ENCODE measurements at places on chromosomes 12 and 14.

DNA sequence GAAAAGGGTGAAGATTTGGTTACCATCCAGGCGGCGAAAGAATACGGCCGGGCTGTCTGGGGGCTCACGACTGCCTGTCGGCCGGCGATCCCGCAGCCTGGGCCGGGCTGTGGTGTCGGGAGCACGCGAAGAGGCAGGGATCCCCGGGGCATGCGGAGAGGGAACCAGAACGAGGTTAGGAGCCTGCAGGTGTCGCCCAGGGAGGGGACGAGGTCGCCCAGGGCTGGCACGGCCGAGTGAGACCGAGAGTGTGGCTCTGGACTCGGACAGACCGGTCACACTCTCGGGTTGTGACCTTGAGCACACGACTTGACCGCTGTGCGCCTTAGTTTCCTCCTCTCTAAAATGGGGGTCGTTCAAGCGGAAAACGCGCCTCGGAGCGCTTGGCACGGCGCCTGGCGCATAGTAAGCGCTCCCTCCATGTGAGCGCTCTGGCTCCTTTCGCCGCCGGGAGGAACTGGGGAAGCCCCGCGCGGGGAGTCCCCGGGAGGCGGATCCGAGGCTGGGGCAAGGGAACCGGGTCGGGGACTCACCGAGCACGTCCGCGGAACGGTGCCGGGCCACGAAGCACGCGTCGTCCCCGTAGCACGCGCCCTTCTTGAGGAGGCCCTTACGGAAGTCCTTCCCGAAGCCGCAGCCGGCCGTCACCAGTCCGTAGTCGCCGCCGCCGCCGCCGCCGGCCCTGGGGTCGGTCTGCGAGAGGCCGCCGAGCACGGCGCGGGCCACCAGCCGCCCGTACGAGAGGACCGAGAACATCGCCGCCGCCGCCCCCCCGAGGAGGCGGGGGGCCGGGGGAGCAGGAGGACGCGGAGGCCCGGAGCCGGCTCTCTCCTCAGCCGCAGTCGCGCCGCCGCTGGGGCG, 612 bp downstream of the PPTC7 start:
- no peak for DNase-seq

DNA sequence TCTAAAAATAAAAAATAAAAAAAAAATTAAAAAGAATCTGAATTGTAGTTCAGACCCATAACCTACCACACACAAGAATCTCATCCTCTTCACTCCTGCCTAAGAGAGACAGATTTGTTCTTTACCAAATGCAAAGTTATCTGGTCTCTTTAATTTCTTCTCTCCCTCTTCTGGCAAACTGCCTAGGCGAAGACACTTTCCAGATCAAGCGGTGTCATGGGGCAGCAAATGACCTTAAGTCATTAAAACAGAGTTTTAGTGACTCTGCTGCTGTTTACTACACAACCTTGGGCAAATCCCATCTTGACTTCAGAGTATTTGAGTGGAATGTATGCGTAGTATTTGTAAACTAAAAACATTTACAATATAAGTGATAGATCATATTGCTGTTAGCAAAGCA, 60.9 kb upstream of the NID2 start:
- no peak for DNase-seq

DNA sequence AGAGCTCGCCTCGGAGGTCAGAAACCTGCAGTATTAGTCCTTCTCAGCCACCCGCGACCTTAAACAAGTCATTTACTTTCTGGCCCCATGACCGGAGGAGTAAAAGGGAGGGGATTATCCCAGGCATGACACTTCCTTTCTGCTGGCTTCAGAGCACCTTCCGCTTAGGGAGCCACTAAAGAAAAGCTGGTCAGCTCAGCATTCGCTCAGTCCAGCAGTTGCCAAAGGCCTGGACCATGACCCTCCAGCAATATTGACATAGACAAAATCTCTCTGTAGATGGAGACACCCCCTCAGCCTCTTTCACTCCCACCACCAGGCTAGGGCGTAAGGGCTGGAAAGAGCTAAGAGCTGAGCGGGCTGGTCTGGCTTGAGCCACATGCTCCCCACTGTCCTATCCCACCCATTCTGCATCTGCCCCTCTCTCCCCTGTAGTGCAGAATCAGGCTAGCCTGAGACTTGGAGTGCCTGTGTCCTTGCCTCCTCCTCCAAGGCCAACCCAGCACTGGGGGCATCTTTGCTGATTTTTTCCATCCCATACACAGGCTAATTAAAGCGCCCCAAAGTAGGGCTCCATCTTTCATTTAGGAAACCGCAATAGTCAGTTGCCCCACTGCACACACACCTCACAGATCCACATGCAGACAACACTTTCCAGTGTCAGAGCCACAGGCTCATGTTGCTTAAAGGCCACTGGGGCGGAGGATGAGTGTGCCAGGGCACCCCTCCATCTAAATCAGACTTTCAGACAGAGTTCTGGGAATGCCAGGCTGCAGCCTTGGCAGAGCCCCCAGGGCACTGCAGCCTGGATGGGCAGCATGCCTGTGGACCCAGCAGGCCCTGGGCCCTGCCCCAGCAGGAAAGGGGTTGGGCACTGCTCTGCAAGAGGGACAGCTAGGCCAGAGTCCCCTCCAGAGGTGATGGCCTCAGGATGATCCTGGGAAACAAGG, 4.0 kb upstream of the CPNE6 start:
- no peak for DNase-seq

- DNase-seq, result no peak
Measured at GRCh38 chr12:3227076-3227975, 150.1 kb downstream of the TSPAN9 start.

DNA sequence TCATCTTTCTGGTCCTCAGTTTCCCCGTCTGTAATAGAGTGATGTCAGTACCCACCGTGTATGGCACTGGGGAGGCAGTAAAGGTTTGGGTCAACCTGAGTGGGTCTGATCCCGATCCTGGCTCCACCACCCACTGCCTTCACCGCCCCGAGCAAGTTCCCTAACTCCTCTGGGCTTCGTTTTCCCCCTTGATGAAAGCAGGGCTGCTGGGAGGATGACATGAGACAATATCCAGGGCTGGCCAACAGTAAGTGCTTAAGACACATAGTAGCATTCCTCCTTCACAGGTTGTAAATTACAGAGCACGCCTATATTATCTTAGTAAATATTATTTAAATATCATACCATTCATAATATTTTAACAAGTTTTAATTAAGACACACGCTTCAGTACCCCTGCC, 595 bp downstream of the PLEK2 start:
- DNase-seq, result no peak

DNA sequence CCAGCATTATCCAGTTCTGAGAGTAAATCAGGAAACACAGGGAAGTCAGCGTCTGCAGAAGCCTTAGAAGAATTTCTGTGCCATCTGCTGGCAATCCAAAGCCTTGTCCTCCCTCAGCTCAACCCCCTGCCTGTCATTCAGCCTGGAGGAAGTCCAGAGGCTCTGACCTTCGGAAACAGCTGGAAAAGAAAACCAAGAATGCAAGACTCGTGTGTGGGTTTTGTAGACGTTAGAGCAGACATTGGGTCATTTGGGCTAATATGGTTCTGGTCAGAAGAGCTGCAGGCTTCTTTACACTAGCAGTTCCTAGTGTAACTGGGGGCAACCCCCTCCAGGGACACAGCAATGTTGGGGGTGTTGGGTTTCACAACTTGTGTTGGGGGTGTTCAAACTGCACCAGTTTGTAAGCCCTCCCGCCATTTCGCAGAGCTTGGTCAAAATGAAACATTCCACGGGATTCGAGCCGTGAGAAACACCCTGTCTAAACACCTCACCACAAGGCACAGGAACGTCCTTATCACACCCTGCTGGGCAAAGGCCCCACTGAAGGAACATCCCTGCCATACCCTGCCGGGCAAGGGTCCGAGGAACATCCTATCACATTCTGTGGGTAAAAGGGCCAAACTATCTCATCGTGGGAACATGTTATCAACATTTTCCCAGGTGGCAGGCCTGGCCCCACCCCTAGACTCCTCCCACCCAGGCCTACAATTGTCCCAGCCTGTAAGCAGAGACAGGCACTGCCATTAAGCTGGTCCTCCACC, 21.0 kb upstream of the SERPINA4 start:
- DNase-seq, result peak; percentile 80

DNA sequence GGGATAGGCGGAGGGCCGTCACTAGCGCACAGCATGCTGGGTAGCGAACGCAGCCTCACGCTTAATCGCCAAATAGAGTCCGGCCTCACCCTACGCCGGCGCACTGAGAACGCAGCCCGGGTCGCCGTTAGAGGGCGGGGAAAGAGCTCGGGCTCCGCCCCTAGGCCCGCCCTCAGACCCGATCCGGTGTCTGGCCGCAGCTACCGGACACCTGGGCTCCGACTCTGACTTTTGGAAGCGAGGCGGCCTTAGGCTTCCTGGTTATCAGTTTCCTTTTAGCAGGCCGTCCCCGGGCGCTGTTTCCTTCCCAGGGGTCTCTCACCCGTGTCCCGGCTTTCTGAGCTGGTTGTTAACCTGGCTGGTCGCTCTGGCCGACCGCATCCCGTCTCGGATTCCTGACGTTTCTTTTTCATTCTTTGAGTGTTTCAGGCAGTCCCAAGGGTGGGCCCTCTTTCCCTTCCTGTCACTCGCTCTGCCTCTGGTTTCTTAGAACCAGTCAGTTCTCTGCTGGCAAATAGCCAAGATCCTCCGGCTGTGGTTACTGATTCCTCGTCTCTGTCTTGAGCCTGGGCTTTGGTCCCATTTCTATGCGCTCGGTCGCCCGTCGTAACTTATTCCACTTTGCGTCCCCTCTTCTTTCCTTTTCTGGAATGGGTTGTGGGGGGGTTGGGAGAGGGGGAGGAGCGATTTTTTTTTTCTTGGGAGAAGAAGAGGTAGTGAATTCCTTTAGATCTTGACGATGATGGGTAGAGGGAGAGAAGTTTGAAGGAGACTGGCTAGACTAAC, 464 bp upstream of the STRN3 start:
- DNase-seq, result peak; percentile 98

- DNase-seq, result no peak
Measured at GRCh38 chr12:51676875-51677274, 85.8 kb downstream of the SCN8A start.

All from vagina (tissue), 2 donors.